Substantia nigra (tissue), 51 donors: ENCODE measurements at places on chromosomes 3 and 15.

- DNase-seq = no peak
Measured at GRCh38 chr15:70125605-70126004, 27.9 kb upstream of the TLE3 start.

- no peak for DNase-seq
Measured at GRCh38 chr15:52872036-52872818, 82.1 kb upstream of the ONECUT1 start.

DNA sequence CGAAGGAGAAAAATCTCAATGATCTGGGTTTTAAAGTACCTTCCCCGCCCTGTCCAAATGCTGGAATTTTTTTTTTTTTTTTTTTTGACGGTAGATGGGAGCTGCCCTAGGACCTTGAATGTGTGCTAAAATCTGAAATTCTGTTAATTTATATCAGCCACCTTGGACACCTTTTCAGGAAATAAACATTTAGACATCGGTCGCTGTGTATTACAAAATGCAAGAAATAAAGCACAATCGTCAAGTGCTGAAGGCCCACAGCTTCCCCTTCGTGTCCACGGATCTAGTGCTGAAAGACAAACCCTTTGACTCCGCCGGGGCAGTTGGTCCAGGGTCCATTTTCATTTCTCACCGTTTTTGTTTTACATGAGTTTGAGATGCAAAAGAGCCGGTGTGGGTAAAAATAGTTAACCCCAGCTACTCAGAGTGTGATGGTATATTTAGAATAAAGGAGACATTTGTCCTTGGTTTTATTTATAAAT, 90.2 kb upstream of the CHD2 start:
- DNase-seq = no peak

- no peak for DNase-seq
Measured at GRCh38 chr15:88627463-88627862, 6.3 kb downstream of the AEN start.

DNA sequence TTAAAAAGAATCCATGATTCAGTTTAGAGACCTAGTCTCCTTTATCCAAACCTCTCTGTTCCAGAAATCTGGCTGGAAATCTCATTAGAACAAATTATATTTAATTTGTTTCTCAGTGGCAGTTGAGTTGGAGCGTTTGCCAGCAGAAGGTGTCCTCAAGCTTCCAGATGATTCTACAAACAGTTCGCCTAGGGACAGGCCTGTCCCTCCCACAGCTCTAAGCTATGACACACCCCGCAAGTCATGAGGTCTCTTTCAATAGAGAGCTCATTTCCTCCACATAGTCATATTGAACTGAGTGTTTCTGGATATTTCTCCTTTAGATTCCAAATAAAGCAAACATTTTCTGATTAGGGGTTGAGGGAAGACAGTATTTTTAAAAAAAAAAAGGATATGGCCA, 230.3 kb downstream of the ATP8B4 start:
- no peak for DNase-seq

DNA sequence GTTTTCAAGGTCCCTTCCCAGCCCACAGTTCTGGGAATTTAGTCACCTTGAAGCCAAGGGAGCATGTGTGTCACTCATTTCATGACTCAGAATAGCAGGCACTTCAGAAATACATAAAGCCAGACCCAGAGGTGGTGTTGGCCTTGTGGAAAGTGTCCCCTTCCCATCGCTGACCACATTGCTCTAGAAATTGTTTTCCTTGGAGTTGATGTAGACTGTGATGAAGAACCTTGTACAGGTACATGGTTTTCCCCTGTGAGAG, 158.8 kb downstream of the SLCO3A1 start:
- DNase-seq = no peak

DNA sequence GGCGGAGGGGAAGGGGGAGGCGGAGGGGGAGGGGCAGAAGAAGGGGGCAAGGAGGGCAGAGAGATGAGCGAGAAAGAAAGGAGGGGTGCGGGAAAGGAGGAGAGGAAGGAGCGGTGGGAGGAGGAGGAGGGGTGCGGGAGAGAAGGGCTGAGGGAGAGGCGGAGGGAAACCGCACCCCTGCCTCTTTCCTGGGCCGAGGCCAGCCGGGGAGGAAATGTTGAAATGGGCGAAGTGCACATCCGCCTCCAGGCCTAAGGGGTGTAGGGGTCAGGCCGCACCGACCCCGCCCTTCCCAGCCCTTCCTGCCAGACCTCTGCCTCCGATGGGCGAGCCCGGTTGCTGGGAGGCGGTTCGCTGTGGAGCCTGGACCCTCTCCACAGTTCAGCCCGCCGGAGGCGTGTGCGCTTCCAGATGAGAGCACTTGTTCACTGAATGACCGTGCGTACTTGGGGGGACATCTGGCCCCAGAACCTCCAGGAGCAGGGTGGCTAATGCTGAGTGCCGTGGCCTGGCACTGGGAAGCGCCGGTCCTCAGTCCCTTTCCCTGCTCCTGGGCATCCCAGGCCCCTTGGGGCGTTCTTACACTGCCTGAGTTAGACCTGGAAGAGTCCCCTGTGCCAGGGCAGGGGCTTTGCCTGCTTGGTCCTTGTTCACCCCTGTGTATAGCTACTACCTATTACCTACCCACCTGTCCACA, 110.3 kb upstream of the KLF13 start:
- no peak for DNase-seq

DNA sequence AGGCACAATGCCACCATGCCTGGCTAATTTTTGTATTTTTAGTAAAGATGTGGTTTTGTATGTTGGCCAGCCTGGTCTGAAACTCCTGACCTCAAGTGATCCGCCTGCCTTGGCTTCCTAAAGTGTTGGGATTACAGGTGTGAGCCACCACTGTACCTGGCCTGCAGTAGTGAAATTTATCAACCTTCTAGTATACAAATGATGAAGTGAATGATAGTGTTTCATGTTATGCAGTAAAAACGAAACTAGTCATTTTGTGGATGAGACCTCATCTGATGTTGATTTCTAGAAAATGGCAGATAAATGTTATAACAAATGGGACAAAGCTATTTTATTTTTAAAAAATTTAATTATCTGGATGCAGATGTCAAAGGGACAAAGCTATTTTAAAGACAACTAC, 32.9 kb downstream of the NXPE3 start:
- no peak for DNase-seq

GRCh38 chr3:72914383-72914782, 26.5 kb downstream of the GXYLT2 start:
- no peak for DNase-seq

DNA sequence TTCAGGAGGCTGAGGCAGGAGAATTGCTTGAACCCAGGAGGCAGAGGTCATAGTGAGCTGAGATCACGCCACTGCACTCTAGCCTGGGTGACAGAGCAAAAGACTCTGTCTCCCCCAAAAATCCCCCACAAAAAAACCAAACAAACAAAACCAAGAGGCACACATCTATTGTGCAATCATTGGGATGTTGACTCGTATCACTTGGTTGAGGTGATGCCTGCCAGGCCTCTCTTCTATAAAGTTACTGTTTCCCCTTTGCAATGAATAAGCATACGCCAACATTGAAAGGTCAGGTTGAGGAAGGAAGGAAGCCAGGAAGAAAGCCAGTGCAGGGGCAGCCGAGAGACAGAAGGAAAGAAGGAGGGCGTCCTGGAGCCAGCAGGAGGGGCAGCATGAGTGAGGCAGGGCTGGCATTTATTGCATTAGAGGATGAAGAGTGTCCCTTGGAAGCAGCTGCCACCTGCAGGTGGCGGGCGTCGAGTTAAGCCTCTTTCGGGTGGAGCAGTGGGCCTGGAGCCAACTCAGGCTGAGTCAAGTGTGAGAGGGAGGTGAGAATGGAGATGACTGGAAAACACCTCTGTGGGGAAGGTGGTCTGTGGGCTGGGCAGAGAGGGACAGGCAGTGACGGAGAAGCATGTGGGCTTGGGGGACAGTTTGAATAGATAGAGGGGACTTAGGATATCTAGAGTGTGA, 8.3 kb upstream of the CSPG4 start:
- peak; percentile 69 for DNase-seq

DNA sequence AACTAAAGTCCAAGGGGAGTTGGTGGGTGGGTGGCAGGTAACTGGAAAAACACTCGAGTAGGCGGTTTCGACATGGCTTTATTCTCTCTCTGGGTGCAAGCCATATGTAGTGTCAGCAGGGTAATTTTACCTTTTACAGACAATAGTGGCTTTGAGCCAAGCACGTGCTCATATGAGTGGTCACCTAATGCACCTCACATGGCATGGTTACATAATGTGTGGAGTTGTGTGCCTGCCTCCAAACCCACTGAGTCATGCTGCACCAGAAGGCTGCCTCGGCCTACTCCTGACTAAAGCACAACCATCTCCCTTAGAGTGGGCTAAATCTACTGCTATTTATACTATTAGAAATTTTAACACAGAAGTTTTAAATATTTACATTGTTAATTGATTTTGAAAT, 16.5 kb downstream of the CCRL2 start:
- DNase-seq = no peak

DNA sequence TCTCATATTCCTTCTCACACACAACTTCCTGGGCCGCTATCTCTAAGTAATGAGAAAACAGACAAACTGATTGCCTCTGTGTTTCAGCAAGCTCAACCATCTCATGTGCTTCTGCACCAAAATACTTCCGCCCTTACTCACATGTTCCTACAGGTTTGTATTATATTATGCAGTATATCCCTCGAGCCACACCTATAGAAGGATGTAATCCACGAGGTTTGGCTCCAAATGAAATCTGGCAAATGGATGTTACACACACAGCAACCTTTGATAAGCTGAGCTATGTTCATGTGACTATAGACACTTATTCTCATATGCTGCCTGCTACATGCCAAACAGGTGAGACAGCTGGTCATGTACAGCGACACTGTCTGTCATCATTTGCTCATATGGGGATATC, 22.6 kb downstream of the CCRL2 start:
- no peak for DNase-seq

GRCh38 chr15:60809375-60809774, 330.4 kb upstream of the ICE2 start:
- DNase-seq = no peak

DNA sequence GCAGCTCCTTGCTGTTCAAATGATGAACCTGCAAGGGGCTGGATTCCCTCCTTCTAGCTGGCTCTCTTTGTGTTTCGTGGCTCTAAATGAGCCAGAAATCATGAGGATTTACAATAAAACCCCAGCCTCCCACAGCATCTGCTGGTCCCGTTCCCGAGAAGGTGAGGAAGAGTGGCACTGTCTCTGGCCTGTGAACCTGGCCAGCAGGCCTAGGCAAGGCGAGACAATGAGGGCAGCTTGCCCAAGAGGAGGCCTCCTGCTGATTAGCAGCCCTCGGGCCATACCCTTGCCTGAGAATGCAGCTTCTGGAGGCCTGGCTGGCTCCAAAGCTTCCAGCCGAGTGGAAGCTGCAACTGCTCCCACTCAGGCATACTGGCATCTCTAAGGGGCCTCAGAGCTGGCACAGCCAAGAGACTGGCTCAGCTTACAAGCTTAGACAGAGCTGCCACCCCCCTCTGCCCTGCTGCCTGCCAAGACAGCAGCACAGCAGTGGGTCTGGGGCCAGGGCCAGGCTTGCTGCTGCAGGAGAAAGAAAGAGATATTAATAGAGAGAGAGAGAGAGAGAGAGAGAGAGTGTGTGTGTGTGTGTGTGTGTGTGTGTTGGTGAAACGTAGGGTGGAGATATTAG, 76.5 kb downstream of the HMG20A start:
- peak; percentile 84 for DNase-seq

DNA sequence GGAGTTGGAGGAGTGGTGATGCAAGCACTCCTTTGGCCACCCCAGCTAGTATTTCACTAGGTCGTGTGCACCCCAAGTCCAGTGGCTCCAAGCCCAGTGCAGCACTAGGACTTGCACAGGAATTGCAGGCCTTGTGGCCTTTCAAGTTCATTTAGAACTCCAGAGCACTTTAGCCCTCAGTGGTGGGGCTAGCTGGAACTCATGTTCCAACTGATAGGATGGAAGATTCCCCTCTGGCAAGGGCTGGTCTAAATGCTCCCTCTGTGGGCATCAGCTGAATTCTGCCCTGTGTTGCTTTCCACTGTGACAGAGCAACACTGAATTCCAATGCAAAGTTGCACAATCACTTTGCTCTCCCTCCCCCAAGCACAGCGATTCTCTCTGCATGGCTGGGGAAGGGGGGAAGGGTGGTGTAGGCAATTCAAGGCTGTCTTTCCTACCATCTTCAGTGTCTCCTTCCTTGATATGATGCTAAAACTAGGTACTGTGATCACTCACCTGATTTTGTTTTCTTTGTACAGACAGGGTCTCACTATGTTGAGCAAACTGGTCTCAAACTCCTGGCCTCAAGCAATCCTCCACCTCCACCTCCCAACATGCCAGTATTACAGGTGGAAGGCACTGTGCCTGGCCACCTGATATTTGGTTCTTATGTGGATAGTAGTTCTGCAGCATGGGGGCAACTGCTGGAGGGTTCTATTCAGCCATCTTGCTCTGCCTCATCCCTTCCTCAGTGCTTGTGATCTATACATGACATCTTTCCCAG, 10.3 kb downstream of the USF3 start:
- DNase-seq = no peak

- DNase-seq = no peak
Measured at GRCh38 chr3:186477876-186478275, 66.3 kb downstream of the CRYGS start.
